ENCODE measurements at places on chromosomes 6 and 20. TPM values are rescaled to one million over a fixed set of nuclear protein-coding genes. Genes with fewer than 3 reads are reported as not detected.

- no peak for DNase-seq
- no peaks in the 10 kb centered on the region for H3K36me3 ChIP-seq
- H3K4me1 ChIP-seq, result no peaks in the 10 kb centered on the region
Observed at GRCh38 chr6:107646176-107646575, 156.3 kb downstream of the SOBP start.

DNA sequence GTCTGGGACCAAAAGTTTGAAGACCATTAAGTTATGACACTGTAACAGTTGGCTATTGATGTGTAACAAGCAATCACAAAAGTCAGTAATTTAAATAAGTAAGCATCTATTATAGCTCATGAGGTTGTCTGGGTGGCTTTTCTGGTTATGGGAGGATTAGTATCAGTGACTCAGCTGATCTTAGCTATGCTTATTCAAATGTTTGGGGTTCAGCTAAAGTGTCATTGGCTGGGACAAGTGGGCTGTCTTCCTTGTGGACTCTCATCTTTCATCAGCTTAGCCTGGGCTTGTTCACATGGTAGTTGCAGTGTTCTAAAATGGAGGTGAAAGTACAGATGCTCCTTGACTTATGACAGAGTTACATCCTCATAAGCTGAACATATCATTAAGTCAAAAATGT, 74.6 kb upstream of the LAMP5 start:
- no peak overlapping the region for H3K27ac ChIP-seq
- no peaks in the 10 kb centered on the region for H3K36me3 ChIP-seq
- no peaks in the 10 kb centered on the region for H3K4me1 ChIP-seq
- no peak overlapping the region for H3K4me3 ChIP-seq

- H3K4me1 ChIP-seq, result peaks cover 19% of the 10 kb centered on the region
- H3K4me3 ChIP-seq, result peak overlapping the region; percentile 68
- DNase-seq, result peak; percentile 88
- peak overlapping the region; percentile 88 for H3K27ac ChIP-seq
- no peaks in the 10 kb centered on the region for H3K36me3 ChIP-seq
- no peaks in the 10 kb centered on the region for H3K27me3 ChIP-seq
Observed at GRCh38 chr6:142944124-142945048, 590 bp downstream of the HIVEP2 start.

DNA sequence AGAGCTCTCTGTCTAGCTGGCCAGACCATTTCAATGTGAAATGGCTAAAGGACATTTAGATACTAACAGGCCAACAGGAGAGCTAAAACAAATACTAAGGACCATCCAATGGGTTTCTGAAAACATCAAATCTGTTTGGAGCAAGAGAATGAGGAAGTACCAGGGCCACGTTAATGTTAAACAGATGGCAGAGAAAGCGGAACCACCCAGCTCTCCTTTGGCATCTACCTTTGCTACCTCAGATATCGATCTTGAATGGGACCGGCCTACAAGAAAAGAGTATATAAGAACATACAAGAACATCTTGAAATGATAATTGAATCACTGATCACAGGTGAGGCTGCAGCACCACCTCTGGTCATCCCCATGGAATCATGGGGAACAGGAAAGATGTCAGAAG, 31.8 kb downstream of the KCNK5 start:
- no peak for DNase-seq
- H3K4me1 ChIP-seq, result peaks cover 13% of the 10 kb centered on the region
- peaks cover 30% of the 10 kb centered on the region for H3K36me3 ChIP-seq
- H3K27ac ChIP-seq, result no peak overlapping the region
- no peak overlapping the region for H3K4me3 ChIP-seq
- H3K27me3 ChIP-seq, result no peaks in the 10 kb centered on the region

- peaks cover 30% of the 10 kb centered on the region for H3K36me3 ChIP-seq
- H3K4me1 ChIP-seq, result no peaks in the 10 kb centered on the region
- no peaks in the 10 kb centered on the region for H3K27me3 ChIP-seq
- no peak overlapping the region for H3K27ac ChIP-seq
- DNase-seq, result peak; percentile 44
- H3K4me3 ChIP-seq, result no peak overlapping the region
Observed at GRCh38 chr6:35081426-35081851, 59.7 kb downstream of the TCP11 start.

- no peak for DNase-seq
- H3K4me1 ChIP-seq, result no peaks in the 10 kb centered on the region
- H3K4me3 ChIP-seq, result no peak overlapping the region
- H3K27ac ChIP-seq, result no peak overlapping the region
- no peaks in the 10 kb centered on the region for H3K27me3 ChIP-seq
Observed at GRCh38 chr6:40760887-40761286, 173.7 kb upstream of the LRFN2 start.

DNA sequence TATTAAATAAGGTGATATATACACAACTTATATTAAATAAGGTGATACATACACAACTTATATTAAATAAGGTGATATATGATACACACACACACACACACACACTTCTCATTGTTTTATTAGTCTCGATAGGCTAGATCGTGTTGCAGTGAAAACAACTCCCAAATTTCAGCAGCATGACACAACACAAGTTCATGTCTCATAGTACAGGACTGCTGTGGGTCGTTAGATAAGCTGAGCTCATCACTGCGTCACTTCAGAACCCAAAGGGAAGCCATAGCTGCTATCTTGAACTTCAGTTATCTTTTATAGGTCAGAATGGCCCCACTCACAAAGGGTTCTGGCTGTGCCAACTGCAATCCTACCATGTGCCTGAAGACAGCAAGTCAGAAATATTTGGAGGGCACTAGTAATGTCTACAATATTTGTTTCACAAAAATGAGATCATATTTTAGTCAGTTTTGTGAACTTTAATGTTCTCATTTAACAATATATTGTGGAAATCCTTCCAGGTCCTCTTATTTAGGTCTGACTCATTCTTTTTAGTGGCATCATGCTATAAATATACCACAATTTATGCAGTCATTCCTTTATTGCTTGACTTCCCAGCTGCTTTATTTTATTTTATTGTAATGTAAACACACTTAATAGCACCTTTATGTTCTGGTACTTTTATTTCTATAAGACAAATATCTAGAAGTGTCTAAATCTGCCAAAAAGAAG, 290.2 kb downstream of the PHACTR1 start:
- H3K4me1 ChIP-seq, result no peaks in the 10 kb centered on the region
- H3K27me3 ChIP-seq, result no peaks in the 10 kb centered on the region
- no peaks in the 10 kb centered on the region for H3K36me3 ChIP-seq
- no peak overlapping the region for H3K4me3 ChIP-seq
- H3K27ac ChIP-seq, result no peak overlapping the region

DNA sequence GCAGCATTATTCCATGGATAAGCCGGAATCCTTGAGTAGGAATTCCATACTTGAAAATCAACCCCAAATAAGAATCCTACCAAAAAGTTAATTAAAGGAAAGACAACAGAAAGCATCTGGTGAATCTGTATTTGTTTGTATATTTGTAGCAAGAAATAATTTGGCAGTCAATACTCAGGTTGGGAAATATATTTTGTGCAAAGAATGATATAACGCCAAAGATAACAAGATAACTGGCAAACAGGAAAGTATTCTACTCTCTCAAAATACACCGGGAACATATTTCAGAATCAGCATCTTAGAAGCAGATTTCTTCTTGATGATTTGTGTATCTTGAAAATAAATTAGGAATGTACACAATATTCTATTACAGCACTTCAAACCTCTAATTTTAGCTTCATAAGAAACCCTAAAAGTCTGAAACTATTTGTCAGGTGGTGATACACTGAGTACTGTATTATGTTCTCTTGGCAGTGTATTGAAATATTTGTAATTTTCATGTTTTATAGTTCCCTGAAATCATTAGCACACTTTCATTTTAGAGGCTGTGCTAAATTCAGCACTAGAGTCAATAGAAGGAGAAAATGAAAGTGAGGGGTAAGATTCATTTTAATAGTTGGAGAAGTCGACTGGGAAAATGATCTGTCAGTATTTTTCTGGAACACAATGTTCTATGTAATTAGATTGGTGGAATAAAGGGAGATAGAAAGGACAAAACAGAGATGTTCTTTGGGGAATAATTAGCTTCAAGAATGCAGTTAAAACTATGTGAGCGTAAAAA, 879.7 kb upstream of the GJE1 start:
- no peak overlapping the region for H3K4me3 ChIP-seq
- H3K36me3 ChIP-seq, result no peaks in the 10 kb centered on the region
- H3K27ac ChIP-seq, result no peak overlapping the region
- DNase-seq, result no peak

GRCh38 chr20:52446421-52447224, 255.0 kb upstream of the ZFP64 start:
- no peaks in the 10 kb centered on the region for H3K27me3 ChIP-seq
- no peak for DNase-seq
- no peaks in the 10 kb centered on the region for H3K36me3 ChIP-seq
- H3K27ac ChIP-seq, result no peak overlapping the region
- no peak overlapping the region for H3K4me3 ChIP-seq
- H3K4me1 ChIP-seq, result no peaks in the 10 kb centered on the region

DNA sequence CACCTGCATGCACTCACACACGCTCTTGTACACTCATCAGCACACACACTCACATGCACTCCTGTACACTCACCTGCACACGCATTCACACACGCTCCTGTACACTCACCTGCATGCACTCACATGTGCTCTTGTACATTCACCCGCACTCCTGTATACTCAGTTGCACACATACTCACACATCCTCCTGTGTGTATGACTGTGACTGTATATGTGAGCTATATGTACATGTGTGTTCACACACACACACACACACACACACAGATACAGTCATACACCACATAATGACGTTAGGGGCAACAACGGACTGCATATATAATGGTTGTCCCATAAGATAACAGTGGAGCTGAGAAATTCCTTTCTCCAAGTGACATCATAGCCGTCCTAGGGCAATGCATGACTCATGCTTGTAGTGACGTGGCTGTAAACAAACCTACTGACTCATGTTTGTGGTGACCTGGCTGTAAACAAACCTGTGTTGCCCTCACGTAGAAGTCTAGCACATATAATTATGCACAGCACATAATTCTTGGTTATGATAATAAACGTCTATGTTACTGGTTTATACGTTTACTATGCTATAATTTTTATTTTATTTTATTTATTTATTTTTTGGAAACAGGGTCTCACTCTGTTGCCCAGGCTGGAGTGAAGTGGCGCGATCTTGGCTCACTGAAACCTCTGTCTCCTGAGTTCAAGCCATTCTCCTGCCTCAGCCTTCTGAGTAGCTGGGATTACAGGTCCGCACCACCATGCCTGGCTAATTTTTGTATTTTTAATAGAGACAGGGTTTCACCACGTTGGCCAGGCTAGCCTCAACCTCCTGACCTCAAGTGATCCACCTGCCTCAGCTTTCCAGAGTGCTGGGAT, 22.8 kb upstream of the TAF4 start:
- no peak overlapping the region for H3K4me3 ChIP-seq
- no peak for DNase-seq
- no peaks in the 10 kb centered on the region for H3K4me1 ChIP-seq
- H3K27ac ChIP-seq, result no peak overlapping the region
- H3K27me3 ChIP-seq, result no peaks in the 10 kb centered on the region

DNA sequence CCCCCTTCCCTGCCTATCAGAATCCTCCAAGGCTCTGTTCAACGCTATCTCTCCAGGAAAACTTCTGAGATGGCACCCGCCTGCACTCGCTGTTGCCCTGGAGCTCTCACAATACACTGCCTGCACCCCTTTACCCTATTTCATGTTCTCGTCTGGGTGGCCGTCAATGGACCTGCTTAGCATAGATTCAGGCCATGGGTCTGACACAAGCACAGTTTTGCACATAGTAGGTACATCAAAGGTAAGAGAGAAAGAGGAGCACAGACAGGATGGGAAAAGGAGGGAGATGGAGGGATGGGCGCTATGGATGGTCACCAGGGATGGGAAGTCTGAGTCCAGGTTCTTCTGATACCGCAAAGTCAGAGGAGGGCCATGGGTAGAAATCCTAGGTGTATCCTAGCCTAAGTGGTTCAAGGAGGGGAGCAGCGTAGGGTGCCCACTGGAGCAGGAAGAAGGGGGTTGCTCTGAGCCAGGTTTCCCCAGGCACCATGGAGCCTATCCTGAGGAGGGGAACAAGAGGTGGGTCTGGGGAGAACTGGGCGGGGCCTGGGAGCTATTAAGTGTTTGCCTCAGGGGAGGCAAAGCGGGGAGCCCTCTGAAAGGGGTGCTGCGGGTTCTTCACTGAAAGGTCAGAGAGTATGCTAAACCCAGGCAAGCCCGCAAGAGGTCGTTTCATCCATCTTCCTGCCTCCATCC, 89.3 kb downstream of the MRPL14 start:
- no peak overlapping the region for H3K4me3 ChIP-seq
- H3K27ac ChIP-seq, result no peak overlapping the region
- no peaks in the 10 kb centered on the region for H3K27me3 ChIP-seq
- DNase-seq, result peak; percentile 16
- peaks cover 6% of the 10 kb centered on the region for H3K4me1 ChIP-seq

DNA sequence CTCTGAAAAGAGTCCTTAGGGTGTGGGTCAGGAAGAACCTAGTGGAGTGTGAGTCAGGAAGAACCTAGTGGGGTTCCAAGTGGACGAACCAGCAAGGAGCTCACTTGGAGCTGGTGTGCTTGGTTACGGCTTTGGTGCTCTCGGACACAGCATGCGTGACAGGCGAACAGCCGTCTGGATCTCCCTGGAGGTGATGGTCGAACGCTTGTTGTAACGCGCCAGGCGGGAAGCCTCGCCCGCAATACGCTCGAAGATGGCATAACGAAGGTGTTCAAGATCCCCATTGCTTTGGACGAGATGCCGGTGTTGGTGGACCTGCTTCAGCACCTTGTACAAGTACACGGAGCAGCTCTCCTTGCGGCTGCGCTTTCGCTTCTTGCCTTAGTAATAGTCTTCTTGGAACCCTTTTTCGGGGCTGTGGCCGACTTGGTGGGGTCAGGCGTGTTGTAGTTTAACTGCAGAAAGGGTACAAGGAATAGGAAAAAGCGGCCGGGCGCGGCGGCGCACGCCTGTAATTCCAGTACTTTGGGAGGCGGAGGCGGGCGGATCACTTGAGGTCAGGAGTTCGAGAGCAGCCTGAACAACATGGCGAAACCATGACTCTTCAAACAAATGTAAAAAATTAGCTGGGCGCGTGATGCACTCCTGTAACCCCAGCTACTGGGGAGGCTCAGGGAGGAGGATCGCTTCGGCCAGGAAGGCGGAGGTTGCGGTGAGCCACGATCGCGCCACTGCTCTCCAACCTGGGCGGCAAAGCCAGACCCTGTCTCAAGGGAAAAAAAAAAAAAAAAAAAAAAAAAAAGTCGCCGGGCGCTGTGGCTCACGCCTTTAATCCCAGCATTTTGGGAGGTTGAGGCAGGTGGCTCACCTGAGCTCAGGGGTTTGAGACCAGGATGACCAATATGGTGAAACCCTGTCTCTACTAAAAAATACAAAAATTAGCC, 48.0 kb downstream of the OR2B2 start:
- peaks cover 18% of the 10 kb centered on the region for H3K4me1 ChIP-seq
- DNase-seq, result no peak
- peak overlapping the region; percentile 68 for H3K27ac ChIP-seq
- H3K4me3 ChIP-seq, result peak overlapping the region; percentile 73

- no peaks in the 10 kb centered on the region for H3K36me3 ChIP-seq
- H3K27me3 ChIP-seq, result no peaks in the 10 kb centered on the region
- H3K27ac ChIP-seq, result no peak overlapping the region
- no peaks in the 10 kb centered on the region for H3K4me1 ChIP-seq
- H3K4me3 ChIP-seq, result no peak overlapping the region
Observed at GRCh38 chr6:112269114-112269513, 14.7 kb upstream of the LAMA4 start.

The PXT1 gene
- not detected for total RNA-seq

The PEX3 gene
- 16.0 TPM for total RNA-seq

The TNFRSF21 gene
- total RNA-seq, result 7.4 TPM

The MATN4 gene
- total RNA-seq, result not detected

The ID4 gene
- total RNA-seq, result 0.49 TPM

The EIF2S2 gene
- total RNA-seq, result 27.4 TPM

The ADGB gene
- not detected for total RNA-seq

The WFDC5 gene
- not detected for total RNA-seq

Measured in right lobe of liver (tissue), 6 donors.